Activated CD4-positive, alpha-beta memory T cell treated with anti-CD3 and anti-CD28 coated beads for 36 hours (primary cell): ENCODE measurements at places on chromosomes 5 and 9. TPM values are rescaled to one million over a fixed set of nuclear protein-coding genes. Genes with fewer than 3 reads are reported as not detected.

GRCh38 chr5:78416677-78417425 is 56.4 kb downstream of the SCAMP1 start:
- peaks cover 32% of the 10 kb centered on the region for H3K36me3 ChIP-seq
- no peak for DNase-seq
- H3K4me3 ChIP-seq: no peak overlapping the region
- H3K4me1 ChIP-seq: peaks cover 15% of the 10 kb centered on the region
- no peaks in the 10 kb centered on the region for H3K27me3 ChIP-seq

GRCh38 chr9:13967438-13967837 is 346.5 kb downstream of the NFIB start:
- H3K4me3 ChIP-seq: no peak overlapping the region
- DNase-seq: no peak
- H3K36me3 ChIP-seq: no peaks in the 10 kb centered on the region
- no peak overlapping the region for H3K27ac ChIP-seq
- no peaks in the 10 kb centered on the region for H3K4me1 ChIP-seq

- no peak for DNase-seq
- peaks cover 2% of the 10 kb centered on the region for H3K27me3 ChIP-seq
- H3K4me1 ChIP-seq: no peaks in the 10 kb centered on the region
- no peaks in the 10 kb centered on the region for H3K36me3 ChIP-seq
- no peak overlapping the region for H3K4me3 ChIP-seq
- no peak overlapping the region for H3K27ac ChIP-seq
Observed at GRCh38 chr5:11009576-11009975, 248.5 kb upstream of the DAP start.

DNA sequence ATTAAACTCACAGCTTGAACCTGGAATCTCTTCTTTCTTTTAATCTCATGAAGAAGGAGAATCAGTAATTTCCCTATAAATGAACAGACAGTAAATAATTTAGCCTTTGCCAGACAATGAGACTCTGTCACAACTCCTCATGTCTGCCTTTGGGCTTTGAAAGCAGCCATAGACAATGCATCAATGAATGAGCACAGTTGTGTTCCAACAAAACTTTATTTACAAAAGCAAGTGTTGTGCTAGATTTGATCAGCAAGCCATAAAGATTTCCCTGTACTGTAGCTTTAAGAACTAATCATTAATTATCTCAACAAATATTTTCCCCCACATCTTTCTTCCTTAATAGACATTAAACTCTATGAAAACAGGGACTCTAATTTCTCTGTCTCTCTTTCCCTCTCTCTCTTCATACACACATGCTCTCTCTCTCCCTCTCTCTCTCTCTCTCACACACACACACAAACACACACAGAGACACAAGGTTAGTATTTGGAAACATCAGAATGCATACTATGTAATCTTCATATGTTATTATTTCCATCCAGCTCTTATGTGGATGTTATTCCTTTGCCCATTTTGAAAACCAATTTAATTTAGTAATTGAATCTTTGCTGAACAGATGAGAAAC is 1209.8 kb upstream of the CDH6 start:
- H3K27ac ChIP-seq: no peak overlapping the region
- no peaks in the 10 kb centered on the region for H3K4me1 ChIP-seq
- H3K4me3 ChIP-seq: no peak overlapping the region
- H3K36me3 ChIP-seq: no peaks in the 10 kb centered on the region
- H3K27me3 ChIP-seq: no peaks in the 10 kb centered on the region

DNA sequence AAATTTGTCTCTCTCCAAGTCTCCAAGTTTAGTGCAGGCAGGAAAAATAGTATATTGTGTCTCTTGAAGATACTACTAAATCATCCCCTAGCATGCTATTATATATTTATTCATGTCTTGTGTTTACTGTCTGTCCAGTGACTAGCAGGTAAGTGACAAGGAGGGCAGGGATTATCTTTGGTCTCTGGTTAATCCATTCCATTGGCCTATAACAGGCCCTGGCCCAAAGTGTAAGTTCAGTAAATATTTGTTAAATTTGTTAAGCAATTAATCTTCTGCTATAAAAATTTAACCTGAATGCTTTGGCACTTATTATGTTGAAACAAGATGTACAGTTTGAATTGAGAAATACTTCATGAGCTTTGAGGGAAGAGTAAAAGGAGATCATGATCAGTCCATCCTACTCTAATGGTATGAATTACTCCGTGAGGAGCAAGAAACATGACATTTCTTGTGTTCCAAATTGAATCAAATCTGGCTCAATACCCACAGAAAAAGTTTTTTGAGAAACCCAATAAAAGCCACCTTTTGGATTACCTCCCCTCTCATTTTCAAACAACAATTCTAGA is 219.7 kb downstream of the DTWD2 start:
- no peak overlapping the region for H3K27ac ChIP-seq
- H3K36me3 ChIP-seq: no peaks in the 10 kb centered on the region
- no peaks in the 10 kb centered on the region for H3K4me1 ChIP-seq
- DNase-seq: no peak
- H3K4me3 ChIP-seq: no peak overlapping the region

- H3K27me3 ChIP-seq: no peaks in the 10 kb centered on the region
- H3K4me3 ChIP-seq: no peak overlapping the region
- H3K4me1 ChIP-seq: no peaks in the 10 kb centered on the region
- no peak overlapping the region for H3K27ac ChIP-seq
Observed at GRCh38 chr9:12809720-12810119, 34.9 kb downstream of the LURAP1L start.

- DNase-seq: no peak
- H3K4me3 ChIP-seq: no peak overlapping the region
- H3K27me3 ChIP-seq: no peaks in the 10 kb centered on the region
- H3K4me1 ChIP-seq: no peaks in the 10 kb centered on the region
- H3K36me3 ChIP-seq: no peaks in the 10 kb centered on the region
Observed at GRCh38 chr9:107856633-107857032, 367.1 kb upstream of the KLF4 start.

GRCh38 chr5:28850320-28850921 is 1812.0 kb upstream of the CDH9 start:
- H3K27me3 ChIP-seq: no peaks in the 10 kb centered on the region
- H3K36me3 ChIP-seq: no peaks in the 10 kb centered on the region
- no peak overlapping the region for H3K4me3 ChIP-seq
- H3K27ac ChIP-seq: no peak overlapping the region
- H3K4me1 ChIP-seq: no peaks in the 10 kb centered on the region

DNA sequence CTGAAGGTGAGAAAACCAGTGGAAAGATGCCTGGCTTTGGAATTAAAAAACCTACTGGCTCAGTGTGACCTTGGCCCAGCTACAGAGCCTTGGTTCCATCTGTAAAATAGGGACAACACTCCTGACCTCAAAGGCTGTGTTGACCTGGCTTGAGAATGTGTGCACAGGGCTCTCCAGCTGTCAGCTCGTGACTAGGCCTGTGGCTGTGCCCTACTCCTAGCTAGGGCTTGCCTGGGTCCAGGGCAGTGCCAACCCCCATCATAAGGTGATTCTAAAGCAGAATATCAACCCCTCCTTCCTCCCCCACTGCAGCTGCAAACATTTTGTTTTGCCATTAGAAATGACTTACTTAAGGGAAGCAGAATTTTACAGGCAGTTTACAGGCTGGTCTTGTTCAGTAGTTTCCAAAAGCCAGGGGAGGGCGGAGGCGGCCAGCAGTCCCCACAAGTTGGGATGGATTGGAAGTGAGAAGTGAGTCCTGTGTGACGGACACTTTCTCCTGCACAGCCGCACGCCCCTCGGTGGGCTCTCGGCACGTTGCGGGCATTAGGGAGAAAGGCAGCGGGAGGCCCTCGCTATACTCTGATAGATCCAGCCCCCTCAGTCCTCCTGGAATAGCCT is 7.3 kb downstream of the PITX1 start:
- peaks cover 19% of the 10 kb centered on the region for H3K4me1 ChIP-seq
- peaks cover 40% of the 10 kb centered on the region for H3K27me3 ChIP-seq
- no peak overlapping the region for H3K4me3 ChIP-seq
- H3K36me3 ChIP-seq: no peaks in the 10 kb centered on the region
- H3K27ac ChIP-seq: no peak overlapping the region

- no peak for DNase-seq
- no peaks in the 10 kb centered on the region for H3K4me1 ChIP-seq
- H3K4me3 ChIP-seq: no peak overlapping the region
- H3K27me3 ChIP-seq: no peaks in the 10 kb centered on the region
- H3K27ac ChIP-seq: no peak overlapping the region
Observed at GRCh38 chr9:18056993-18057369, 417.0 kb upstream of the ADAMTSL1 start.

Gene IRX4
- not detected for total RNA-seq

Gene HMGCS1
- 158 TPM for total RNA-seq

Gene TERT
- total RNA-seq: 7.3 TPM

Gene RXRA
- 22.1 TPM for total RNA-seq
